ENCODE measurements at places on chromosomes 5 and 9. TPM values are rescaled to one million over a fixed set of nuclear protein-coding genes. Genes with fewer than 3 reads are reported as not detected.

The BTNL8 gene
- 0.49 TPM for total RNA-seq

The DDX4 gene
- total RNA-seq: not detected

The FYB1 gene
- 6.2 TPM for total RNA-seq

The PRLR gene
- total RNA-seq: 3.6 TPM

The TIMD4 gene
- total RNA-seq: 1.4 TPM

The RGP1 gene
- total RNA-seq: 8.8 TPM

The IFNE gene
- total RNA-seq: not detected

The BNC2 gene
- total RNA-seq: 30.8 TPM
